ENCODE measurements at places on chromosomes 3 and 15.

- DNase-seq = no peak
These were observed 40.8 kb downstream of the KCNAB1 start for GRCh38 chr3:156161172-156161571.

DNA sequence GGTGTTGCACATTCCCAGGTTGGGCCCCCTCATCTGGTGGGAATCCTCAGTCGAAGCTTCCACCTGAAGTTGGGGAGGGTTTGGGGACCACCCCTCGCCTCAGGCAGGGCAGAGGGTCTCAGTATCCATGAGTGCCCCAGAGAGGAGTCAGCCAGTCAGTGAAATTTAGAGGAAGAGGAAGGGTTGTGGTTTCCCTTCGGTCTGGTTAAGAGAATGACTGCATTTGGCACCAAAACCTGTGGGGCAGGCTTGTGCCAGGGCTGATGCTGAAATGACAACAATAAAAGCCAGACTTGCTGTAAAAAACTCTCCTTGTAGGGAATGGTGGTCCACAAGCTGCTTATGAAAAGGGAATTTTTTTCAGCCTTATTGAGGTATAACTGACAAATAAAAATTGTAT lies 22.6 kb downstream of the LMCD1 start:
- no peak for DNase-seq

GRCh38 chr3:36900474-36901443 lies 44.1 kb downstream of the TRANK1 start:
- DNase-seq = peak; percentile 36

DNA sequence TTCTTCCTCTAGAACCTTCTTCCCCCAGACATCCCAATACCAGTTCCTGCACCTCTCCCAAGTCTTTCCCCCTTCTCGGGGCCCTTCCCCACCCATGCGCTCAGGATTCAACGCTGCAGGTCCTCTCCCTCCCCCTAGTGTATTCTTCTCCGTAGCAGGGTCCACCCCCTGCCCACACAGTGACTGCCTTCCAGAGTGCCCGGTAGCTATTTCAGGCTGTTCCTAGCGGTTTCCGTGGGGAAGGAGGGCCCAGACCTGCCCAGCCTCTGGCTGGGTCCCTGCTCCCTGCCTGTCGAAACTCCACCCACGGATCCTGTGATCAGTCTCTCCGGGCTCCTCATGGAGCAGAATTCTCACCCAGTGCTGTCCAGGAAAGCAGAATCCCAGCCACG lies 45.2 kb upstream of the SEC61A1 start:
- DNase-seq = no peak

GRCh38 chr15:76495487-76495886 lies 158.9 kb downstream of the ISL2 start:
- no peak for DNase-seq

- DNase-seq = no peak
These were observed 55.1 kb upstream of the NSMCE3 start for GRCh38 chr15:29324746-29325145.

DNA sequence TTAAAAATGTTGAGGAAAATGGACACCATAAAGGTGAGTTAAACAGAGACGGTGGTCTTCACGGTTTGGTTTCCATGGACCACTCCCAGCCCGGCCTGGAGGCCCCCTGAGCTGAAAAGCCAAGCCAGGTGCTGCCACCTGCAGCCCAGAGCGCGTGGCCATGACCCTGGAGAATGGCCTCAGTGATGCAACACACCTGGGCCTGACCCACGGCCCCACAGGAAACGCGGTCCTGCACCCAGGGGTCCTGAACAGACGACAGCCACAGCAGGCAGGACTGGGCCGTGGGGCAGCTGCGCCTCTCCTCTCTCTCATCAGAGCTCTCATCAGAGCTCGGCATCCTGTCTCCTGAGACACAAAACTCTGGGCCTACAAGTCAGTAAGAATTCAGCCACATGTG lies 64.1 kb downstream of the NIPA2 start:
- no peak for DNase-seq

- no peak for DNase-seq
These were observed 64.6 kb downstream of the SNRPN start for GRCh38 chr15:25019434-25019833.

GRCh38 chr3:173395412-173396181 lies 1.9 kb upstream of the NLGN1 start:
- DNase-seq = peak; percentile 33

DNA sequence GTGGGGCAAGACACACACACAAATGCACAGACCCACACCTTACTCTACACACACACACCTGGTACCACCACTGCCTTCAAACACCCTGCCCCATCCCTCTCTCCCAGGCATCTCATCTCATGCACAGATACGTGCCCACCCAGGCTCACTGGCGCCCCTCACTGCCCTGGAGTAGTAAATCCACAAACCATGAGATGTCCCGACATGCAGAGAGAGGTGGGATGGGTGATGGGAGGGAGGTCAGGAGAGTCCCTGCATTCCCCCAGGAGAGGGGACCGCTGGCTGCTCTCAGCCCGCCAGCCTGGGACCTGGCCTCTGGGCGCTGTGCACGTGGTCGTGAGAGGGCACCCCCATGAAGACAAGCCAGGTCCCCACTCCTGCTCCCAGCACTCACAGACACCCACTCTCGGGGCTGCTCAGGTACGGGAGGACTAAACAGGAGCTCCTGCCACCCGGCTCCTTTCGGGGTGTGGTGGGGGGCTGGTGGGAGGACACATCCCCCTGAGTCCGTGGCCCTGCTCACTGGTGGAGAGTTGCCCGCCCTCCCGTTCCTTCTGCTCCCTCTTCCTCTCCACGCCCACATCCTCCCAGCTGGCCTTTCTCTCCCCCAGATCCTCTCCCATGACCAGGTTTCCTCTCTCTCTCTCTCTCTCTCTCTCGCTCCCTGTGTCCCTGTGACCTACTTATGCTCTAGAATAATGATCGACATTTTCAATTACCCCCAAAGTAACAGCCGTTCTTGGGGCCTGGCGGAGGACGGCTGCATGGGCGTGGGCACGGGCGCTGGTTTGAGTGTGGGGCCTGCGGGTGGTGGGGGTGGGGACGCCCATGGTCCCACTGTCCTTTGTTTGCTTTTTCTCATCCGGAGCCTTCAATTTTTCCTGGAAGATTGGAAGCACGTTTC lies 18.9 kb upstream of the CSPG4 start:
- DNase-seq = no peak

DNA sequence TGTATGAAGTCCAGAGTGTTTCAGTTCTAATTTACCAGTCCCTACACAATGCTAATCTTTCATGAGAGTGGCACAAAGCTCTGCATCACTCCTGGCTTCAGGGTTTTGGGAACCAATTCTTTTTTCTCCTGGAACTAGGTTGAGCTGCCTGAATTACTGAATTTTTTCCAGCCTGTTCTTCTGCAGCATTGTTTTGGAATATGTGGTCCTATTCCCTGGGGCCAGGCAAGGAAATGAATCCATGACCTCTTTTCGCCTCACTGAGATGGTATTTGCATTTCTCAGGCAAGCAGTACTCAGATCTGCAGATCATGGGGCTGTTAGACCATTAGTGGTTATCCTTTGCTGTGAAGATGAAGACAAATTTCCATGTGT lies 25.6 kb upstream of the GPR171 start:
- DNase-seq = no peak

- no peak for DNase-seq
These were observed 1325.8 kb upstream of the ALCAM start for GRCh38 chr3:104040896-104041295.

- DNase-seq = no peak
These were observed 963.4 kb upstream of the CFAP20DC start for GRCh38 chr3:60013241-60013640.

DNA sequence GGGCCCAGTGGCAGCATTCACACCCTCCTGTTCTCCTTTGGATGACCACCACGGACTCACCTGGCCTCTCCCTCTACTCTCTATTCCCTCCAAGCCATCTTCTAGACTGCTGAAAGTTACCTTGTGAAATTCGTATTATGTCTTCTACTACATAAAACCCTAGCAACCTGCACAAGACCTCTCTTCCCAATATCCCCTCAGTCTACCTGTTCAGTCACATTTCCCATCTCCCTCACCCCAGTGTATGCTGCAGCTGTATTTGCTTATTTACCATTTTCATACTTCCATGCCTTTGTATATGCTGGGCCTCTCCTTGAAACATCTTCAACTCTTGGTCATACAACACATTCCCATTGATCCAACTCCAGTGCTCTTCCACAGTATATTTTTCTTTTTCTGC lies 35.3 kb downstream of the DET1 start:
- DNase-seq = no peak

- DNase-seq = no peak
These were observed 71.4 kb upstream of the BHLHE40 start for GRCh38 chr3:4907643-4908432.

DNA sequence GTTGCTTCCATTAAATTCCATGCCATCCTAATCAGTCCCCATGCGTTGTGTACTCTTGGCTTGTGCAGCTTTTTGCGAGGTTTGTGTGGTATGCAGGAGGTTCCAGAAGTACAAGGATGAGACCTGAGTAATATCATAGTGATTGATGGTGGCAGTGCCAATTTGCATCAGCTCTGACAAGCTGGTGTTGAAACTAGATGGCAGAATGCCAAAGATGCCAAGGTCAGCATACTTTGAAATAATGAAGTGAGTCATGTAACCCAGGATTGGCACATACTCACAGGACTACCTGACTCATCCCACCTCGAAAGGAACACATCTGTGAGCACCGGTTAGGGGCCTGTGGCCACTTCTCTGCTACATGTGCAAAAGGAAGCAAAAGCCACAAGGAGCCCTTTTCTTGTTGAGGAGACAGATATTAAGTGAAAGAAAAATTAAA lies 14.3 kb downstream of the KAT2B start:
- DNase-seq = peak; percentile 73

- peak; percentile 63 for DNase-seq
These were observed 664 bp downstream of the PARP3 start for GRCh38 chr3:51942603-51943450.

GRCh38 chr3:98779541-98780335 lies 16.6 kb downstream of the ST3GAL6 start:
- no peak for DNase-seq

- DNase-seq = no peak
These were observed 200.4 kb downstream of the RBMS3 start for GRCh38 chr3:29481249-29481648.

GRCh38 chr15:63063164-63063756 lies 20.7 kb downstream of the TPM1 start:
- DNase-seq = no peak

DNA sequence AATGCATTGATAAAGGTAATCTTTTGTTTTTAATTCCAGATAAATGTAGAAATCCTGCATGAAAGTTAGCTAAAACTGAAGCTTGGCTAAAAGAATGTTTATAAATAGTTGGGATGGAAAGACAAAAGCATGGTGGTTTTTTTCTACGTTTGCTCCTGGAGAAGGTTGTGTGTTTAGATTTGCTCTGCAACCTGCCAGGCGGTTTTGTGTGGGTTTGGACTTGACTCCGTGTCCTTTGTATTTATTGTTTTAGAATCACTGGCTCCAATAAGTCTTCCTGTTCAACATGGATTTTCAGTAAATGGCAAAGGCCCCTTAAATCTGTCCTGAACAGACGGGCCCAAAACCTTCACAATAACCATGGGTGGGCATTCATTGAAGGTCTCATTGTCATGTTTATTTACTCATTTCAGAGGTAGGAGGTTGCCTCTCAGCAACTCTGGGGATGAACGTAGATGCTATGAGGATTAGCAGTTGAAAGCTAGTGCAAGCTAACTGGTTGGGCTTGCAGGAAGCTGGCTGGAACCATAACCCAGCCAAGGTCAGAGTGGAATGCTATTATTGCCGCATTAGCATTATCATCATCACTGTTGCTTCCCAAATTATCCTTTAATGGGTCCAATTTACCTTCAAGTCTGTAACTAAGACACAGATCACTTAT lies 60.6 kb upstream of the ADAMTS9 start:
- DNase-seq = no peak

- no peak for DNase-seq
These were observed 44.8 kb downstream of the ZNF589 start for GRCh38 chr3:48285675-48286074.

- DNase-seq = no peak
These were observed 297.9 kb downstream of the EDEM1 start for GRCh38 chr3:5485427-5485826.

DNA sequence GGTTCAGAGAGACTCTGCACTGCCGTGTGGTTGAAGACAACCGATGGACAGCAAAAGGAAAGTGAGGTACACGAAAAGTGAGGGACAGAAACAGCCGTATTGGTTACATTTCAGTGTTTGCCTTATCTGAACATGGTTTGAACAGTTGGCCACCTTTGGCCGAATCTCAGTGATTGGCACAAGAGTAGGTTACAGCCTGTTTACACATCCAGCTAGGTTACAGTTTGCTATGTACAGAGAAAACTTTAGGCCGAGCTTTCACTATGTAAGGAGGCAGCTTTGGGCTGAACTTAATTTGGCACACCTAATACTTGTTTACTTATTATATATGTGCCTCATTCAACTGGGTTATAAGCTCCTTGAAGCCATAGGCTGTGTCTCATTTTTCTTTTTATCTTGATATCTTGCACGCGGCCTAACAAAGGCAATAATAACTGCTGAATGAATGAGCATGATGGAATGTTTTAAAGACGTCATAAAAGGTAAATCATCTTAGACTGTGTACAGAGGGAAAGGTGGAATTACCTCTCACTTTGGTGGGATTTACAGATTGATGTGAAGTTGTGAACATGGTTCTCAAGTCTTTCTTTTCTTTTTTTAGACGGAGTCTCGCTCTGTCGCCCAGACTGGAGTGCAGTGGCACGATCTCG lies 17.2 kb upstream of the GREM1 start:
- DNase-seq = no peak

DNA sequence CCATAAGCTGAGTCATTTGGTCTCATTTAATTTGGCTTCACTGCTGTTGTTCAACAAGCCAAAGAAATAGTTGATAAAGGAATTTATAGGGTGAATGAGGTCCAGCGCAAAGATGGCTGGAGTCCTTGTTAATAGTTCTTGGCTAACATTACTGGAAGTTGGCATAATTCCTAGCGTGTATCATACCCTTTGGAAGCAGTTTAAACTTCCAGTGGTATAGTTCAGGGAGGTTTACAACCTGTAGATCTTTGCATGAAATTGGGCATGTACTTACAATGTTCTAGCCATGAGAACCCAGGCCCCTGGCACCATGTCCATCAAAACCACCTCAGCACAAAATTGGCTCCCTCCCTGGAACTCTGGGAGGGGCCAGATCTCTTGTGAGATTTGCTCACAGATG lies 380.8 kb downstream of the LRTM1 start:
- DNase-seq = no peak
